Mesothelial cell of epicardium (in vitro differentiated cells): ENCODE measurements at places on chromosomes 6 and 20.

DNA sequence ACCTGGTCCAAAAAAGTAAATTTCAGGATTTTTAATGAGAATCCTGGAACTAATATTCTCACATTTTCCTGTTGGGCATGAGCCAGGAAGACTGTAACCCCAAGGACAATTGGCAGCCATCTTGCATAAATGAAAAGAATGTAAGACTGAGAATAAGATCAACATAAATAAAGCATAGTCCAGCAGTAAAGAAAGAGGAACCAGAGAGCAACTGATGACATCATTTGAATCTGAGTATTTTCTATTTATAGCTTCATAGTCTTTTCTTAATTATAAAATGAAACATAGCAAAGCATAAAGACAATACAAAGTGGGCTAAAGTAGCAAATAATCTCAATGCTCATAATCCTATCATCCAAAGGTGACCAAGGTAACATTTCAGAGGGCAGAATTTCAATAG is 26.6 kb upstream of the FBXL4 start:
- H3K4me1 ChIP-seq = no peaks in the 10 kb centered on the region
- no peak overlapping the region for H3K4me3 ChIP-seq
- DNase-seq = no peak
- peaks cover 2% of the 10 kb centered on the region for H3K27me3 ChIP-seq

GRCh38 chr20:32192698-32193097 is 14.8 kb downstream of the PLAGL2 start:
- peak overlapping the region; percentile 51 for H3K27ac ChIP-seq
- H3K36me3 ChIP-seq = peaks cover 17% of the 10 kb centered on the region
- peaks cover 23% of the 10 kb centered on the region for H3K4me1 ChIP-seq
- H3K27me3 ChIP-seq = no peaks in the 10 kb centered on the region
- no peak for DNase-seq
- H3K4me3 ChIP-seq = no peak overlapping the region

- H3K4me3 ChIP-seq = no peak overlapping the region
- H3K27me3 ChIP-seq = no peaks in the 10 kb centered on the region
- H3K27ac ChIP-seq = no peak overlapping the region
These were observed 95.4 kb upstream of the TMEM181 start for GRCh38 chr6:158464483-158464882.

DNA sequence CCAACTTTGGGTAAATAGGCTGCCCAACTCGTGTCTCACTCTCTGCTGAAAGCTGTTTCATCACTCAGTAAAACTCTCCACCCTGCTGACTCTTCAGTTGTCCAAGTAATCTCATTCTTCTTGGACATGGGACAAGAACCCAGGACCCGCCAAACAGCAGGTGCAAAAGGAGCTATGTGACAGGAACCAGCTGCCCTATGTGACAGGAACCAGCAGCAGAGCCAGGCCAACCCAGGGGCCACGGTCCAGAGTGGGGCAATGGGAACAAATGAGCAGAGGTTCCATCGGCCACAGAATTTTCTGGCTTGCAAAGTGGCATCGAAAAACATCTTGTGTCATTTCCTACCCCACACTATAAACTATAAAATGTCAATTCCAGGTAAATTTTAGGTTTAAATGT is 56.5 kb downstream of the MOXD1 start:
- no peak overlapping the region for H3K4me3 ChIP-seq
- H3K36me3 ChIP-seq = peaks cover 46% of the 10 kb centered on the region
- DNase-seq = no peak
- no peaks in the 10 kb centered on the region for H3K27me3 ChIP-seq
- H3K4me1 ChIP-seq = peaks cover 6% of the 10 kb centered on the region

DNA sequence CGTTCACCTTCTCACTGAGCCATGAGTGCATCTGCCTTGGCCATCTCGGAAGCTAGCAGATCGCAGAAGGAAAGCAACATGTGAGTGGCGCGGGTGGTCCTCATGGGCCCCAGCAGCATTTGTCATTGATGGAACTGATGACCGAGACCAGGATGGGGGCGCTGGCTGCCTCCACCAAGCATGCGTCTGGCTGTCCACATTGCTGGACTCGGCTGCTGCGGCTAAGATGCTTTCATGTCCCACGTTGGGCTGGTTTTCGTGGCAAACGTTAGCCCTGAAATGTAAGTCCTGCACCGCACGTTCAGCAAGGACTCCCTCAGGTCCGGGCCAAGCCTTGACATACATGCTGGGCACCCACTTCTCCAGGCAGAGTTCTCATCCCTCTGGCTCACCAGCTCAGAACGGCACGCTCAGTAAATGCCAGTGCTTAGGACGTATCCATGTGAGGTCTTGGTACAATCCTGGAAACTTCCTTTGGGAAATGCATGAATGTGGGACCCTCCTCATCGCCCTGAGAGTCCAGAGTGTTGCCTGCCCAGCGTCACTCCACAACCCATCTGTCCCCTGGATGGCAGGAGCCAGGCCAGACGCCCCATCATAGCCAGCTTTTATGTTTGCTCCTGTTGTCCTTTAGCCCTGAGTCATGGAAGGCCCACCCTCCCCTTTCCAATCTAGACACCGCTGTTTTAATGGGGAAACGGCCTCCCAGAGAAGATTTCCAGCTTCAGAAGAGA is 8.4 kb downstream of the SLCO4A1 start:
- peaks cover 27% of the 10 kb centered on the region for H3K4me1 ChIP-seq
- peaks cover 10% of the 10 kb centered on the region for H3K27me3 ChIP-seq
- no peak overlapping the region for H3K4me3 ChIP-seq
- no peaks in the 10 kb centered on the region for H3K36me3 ChIP-seq
- H3K27ac ChIP-seq = peak overlapping the region; percentile 88
- no peak for DNase-seq

DNA sequence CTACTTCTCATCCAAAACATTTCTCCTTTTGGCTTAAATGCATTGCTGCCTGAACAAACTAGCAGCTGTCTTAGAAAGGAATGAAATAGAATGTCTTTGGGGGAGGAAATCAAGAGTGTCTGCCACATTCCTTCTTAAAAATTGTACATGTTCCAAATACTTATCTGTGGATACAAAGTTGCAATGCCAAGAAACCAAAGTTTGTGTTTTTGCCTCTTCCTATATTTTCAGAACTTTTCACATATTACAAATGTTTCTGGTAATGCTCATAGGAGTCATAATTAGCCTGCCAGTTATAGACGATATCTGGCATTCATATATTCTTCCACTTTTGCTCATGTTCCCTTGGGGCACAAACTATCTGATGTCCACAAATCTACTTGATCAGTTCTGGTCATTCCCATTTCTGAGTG is 165.5 kb upstream of the BMP5 start:
- H3K36me3 ChIP-seq = no peaks in the 10 kb centered on the region
- no peak overlapping the region for H3K27ac ChIP-seq
- no peak for DNase-seq

DNA sequence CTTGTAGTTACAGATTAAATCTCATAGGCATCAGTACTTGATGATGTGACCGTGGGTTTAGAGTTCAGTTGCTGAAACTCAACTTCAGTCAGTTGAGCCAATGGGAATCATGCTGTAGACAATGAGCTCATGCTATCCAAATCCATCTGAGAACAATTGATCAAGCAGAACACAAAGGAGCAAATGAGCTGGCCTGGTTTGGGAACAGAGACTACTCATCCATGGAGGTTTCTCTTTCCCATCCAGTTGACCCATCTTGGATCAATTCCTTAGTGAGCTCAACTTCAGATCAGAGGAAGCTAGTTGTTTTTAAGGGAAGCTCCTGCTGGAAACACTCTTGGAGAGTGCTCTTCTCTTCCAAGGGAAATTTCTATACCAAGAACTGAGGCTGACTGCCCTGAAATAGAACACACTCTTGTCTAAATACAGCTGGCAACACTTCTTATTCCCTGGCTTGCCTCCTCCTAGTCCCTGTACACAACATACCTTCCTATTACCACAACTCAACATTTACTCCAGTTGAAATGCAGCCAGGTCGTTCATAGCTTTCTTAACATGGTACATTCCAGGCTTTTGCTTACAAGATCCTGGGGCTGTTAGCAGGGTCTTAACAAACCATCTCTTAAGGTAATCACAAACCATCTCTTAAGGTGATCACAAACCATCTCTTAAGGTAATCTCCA is 203.9 kb upstream of the PRDM1 start:
- no peak for DNase-seq
- H3K36me3 ChIP-seq = no peaks in the 10 kb centered on the region
- no peaks in the 10 kb centered on the region for H3K4me1 ChIP-seq
- H3K27me3 ChIP-seq = peaks cover 30% of the 10 kb centered on the region

DNA sequence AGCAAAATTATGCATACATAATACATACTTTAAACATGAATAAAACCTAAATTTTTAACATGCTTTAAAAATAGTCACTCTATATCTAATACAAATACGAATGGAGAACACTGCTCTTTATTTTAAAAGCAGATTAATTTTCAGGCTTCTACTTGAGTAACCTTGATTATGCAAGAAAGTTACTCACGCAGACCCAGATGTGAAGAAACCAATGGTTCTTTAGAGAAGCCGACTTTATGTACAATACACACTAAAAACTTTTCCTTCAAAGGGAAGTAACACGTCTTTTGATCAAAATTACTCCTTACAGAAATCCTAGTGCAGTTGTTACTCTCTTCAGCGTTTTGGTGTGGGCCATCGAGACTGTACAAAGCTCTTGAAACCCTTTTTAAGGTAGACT is 136.9 kb upstream of the SLC22A16 start:
- no peak for DNase-seq
- H3K27ac ChIP-seq = no peak overlapping the region
- H3K36me3 ChIP-seq = peaks cover 34% of the 10 kb centered on the region
- peaks cover under 1% of the 10 kb centered on the region for H3K4me1 ChIP-seq

DNA sequence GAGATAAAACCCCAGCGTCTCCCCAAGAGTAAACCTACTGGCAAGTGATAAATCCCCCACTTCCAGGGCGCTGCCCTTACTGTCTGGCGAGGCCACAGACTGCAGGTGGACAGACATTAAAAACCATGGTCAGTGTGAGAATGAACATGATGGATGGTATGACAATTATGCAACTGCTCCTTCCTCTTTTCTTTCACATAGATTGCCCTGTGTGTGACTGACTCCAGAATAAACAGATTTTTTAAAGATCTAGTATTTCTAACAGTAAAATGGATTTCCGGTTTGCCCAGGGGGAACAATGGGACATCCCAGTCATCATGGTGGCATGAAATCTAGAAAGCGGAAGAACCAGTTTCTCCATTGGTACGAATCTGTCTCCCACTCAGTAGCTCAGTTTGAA is 153.7 kb downstream of the FOXC1 start:
- peaks cover 81% of the 10 kb centered on the region for H3K4me1 ChIP-seq
- H3K27ac ChIP-seq = peak overlapping the region; percentile 32

DNA sequence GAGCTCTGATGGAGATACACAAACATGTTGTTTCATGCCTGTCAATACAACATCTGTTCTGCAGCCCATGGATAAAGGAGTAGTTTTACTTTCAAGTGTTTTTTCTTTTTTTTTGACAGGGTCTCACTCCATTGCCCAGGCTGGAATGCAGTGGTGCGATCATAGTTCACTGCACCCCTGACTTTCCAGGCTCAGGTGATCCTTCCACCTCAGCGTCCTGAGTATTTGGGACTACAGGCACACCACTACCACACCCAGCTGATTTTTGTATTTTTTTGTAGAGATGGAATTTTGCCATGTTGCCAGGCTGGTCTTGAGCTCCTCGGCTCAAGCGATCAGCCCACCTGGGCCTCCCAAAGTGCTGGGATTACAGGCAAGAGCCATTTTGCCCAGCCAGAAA is 97.0 kb downstream of the SMAP1 start:
- H3K4me3 ChIP-seq = no peak overlapping the region
- no peak for DNase-seq
- no peaks in the 10 kb centered on the region for H3K4me1 ChIP-seq
- no peak overlapping the region for H3K27ac ChIP-seq

- peaks cover 32% of the 10 kb centered on the region for H3K4me1 ChIP-seq
- no peak overlapping the region for H3K4me3 ChIP-seq
- H3K36me3 ChIP-seq = no peaks in the 10 kb centered on the region
- DNase-seq = no peak
- H3K27me3 ChIP-seq = peaks cover 2% of the 10 kb centered on the region
- H3K27ac ChIP-seq = no peak overlapping the region
These were observed 4.4 kb upstream of the LAMA4 start for GRCh38 chr6:112258642-112259336.

DNA sequence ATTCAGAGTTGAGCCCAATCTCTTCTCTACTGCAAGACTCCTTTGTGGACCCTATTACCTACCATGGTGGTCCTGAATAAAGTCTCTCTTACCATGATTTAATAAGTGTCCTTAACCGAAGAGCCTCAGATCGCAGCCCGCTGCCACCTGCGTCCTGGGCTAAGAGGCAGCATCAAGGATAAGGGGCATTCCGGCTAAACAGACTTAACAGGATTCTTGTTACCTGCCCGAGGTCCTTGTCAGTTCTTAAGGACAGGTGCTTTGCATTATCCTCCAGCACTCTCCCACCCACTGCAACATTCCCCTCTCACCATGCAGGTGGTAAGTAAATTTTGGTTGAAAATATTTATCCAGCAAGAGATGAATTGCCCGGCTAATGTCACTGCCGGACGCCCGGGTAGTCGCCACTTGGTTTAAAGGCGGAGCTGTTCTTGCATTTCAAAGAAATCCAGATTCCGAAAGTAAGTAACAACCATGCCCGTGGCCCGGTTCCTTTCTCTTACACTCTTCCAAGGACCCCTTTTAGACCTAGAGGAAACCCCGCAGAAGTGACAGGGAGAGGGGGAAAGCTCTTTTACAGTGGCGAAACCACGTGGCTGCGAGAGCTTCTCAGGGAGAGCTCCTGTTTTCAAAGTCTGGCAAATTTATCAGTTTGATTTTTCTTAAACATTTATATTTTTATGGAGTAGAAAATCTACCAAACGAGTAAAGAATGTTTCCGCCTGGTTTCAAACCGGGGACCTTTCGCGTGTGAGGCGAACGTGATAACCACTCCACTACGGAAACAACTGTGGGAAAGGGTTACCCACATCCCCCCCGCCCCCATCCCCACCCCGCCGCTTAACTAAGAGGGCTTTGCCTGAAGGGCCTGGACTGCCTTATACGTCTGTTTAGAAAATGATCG is 41.9 kb upstream of the PRSS16 start:
- H3K4me3 ChIP-seq = peak overlapping the region; percentile 64
- H3K27ac ChIP-seq = peak overlapping the region; percentile 17
- H3K27me3 ChIP-seq = no peaks in the 10 kb centered on the region

DNA sequence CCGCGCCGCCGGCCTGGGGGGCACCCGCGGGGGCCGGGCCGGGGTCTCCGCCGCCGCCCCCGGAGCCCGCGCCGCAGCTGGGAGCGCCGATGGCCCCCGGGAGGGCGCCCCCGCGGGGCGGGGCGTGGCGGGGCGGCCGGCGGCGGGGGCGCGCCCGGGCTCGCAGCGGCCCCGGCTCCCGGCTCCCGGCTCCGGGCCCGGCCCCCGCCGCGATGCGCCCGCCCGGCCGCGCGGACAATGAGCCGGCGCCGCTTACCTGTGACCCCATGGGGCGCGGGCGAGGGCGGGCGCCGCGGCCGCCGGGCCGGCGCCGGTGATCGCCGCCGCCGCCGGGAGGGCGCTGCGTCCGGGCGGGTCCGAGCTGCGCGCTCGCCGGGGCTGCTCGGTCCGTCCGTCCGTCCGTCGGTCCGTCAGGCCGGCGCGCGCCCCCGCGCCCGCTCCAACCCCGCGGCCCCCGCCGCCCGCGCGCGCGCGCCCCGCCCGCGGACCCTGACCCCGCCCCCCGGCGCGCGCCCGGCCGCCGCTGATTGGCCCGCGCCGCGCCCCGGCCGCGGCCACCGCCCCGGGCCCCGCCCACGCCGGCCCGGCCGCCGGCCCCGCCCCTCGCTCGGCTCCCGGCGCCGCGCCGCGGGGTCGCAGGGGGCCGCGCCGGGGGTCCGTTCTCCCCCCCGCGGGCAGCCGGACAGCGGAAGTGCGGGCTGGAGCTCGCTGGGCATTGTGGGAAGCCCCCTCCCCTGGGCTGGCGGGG is at the start of gene ZBTB46:
Gene ZBTB46 (minus strand): TSS at position 424 of the 748 bp plus-strand sequence. CDS start 40,507 bp downstream, outside the sequence.
- H3K4me1 ChIP-seq = peaks cover 31% of the 10 kb centered on the region
- no peak for DNase-seq
- H3K36me3 ChIP-seq = no peaks in the 10 kb centered on the region
- peak within 1 kb of the TSS; percentile 88 for H3K4me3 ChIP-seq
